ENCODE measurements at places on chromosomes 12 and 14.

GRCh38 chr12:115155665-115156645 is 472.0 kb upstream of the TBX3 start:
- no peak for DNase-seq

GRCh38 chr14:68908201-68908600 is 70.9 kb downstream of the ACTN1 start:
- no peak for DNase-seq

- DNase-seq = no peak
These were observed 12.9 kb downstream of the USP30 start for GRCh38 chr12:109065154-109065852.

DNA sequence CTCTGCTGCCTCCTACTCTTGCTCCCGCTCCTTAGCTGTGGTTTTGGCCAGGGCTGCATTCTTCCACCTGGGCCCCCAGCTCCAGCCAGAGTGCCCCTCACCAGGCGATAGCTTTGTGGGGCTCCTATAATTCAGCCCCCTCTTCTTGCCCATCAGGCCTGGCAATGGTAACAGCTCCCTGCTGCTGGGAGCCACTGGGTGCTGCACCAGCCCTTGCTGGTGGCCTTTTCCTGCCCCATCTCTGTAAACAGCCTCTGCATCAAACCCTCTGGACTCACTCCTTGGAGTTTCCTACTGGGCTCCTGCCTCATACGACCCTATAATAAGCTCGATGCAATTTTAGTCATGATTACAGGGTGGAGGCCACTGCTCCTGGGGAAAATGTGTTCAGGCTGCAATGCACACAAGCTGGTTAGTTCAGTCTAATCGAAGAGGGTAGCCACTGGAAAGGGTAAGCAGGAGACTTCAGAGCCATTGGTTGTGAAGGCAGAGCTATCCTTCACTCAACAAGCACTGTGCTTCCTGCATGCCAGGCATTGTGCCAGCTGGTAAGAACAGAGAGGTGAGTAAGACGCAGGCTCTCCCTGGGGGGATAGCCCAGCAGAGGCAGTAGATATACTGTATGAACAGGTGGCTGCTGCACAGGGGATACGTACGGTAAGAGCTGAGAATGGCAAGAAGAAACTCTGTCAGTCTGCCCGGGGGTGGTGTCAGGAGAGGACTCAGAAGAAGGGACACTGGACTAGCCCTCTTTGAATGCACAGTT is 24.7 kb downstream of the CLMN start:
- no peak for DNase-seq

- no peak for DNase-seq
These were observed 3.2 kb upstream of the SYNE3 start for GRCh38 chr14:95519699-95520098.

- DNase-seq = no peak
These were observed 354.3 kb downstream of the CEP128 start for GRCh38 chr14:80587096-80587724.

DNA sequence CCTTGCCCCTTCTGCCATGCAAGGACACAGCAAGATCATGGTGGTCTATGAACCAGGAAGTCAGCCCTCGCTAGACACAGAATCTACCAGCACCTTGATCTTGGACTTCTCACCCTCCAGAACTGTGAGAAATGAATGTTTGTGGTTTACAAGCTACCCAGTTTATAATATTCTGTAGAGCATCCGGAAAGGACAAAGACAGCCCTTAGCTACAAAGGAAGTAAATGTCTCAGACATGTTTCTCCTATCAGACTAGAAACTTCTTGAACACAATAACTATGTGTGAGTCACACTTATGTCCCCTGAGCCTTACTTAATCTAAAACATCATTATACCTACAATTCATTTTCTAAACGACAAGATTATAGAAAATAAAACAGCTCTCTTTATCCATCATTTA is 176.7 kb downstream of the KLHL28 start:
- DNase-seq = no peak

GRCh38 chr12:107475900-107476299 is 209.7 kb upstream of the PWP1 start:
- no peak for DNase-seq

DNA sequence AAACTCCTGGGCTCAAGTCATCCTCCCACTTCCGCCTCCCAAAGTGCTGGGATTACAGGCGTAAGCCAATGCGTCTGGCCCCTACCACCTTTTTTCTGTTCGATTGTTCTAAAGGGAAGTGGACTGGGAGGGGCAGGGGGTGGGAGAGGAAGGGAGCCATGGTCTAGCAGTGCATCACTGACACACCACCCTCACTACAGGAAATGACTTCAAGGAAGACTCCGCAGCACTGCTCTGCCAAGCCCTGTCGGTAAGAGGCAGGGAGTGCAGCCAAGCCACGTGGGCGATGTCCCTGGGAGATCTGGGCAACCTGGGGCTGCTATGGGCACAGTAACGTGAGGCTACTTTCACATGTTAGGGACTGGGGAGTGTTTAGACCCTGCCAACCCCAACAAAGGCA is 18.0 kb downstream of the LRRC74A start:
- no peak for DNase-seq

DNA sequence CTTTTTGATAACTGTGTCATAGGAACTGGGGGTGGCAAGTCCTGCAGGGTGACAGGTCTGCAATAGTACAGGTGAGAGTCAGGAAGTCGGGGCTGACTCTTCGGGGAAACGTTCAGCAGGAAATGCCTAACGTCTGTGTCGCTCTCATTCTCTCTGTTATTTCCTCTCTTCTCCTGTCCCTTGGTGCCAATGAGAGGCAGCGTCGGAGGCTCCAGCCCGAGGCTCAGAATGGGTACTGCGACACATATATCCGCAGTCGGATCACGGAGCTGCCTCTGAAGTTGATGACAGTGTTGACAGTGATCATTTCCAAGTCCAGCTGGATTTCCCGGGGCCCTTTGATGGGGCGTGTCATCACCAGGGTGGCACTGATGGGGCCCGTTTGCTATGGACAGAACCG is 2.7 kb upstream of the TC2N start:
- DNase-seq = no peak

DNA sequence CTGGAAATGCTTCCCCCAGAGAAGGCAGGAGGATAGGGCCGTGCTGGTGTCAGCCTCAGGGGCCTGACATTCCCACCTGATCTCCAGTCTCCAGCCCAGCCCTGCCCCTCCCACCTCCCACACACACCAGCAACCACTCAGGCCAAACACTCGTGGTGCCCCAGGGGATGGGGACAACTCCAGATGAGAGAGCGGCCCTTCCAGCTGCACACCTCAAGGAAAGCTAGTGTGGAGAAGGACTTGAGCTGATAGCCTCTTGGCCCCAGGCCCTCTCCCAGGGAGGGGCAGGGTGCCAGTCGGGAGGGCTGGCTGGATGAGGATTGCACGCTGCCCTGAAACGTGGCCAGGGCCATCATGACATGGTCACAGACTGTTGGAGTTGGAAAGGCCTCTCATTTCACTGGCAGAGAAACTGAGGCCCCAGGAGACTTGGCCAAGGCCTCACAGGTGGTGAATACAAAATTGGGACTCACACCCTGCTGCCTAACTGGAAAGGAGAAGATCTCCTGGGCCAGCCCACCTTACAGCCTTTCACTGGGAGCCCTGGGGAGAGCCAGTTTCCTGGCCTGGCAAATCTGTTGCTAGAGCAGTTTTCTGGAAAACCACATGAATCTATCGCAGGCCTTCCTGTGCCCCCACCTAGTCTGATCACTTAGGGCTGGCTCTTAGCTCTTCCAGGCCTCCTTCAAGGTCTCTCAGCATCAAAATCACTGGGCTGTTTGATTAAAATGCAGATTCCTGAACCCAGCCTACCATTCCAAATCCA is 52.1 kb downstream of the IRF2BPL start:
- DNase-seq = no peak

DNA sequence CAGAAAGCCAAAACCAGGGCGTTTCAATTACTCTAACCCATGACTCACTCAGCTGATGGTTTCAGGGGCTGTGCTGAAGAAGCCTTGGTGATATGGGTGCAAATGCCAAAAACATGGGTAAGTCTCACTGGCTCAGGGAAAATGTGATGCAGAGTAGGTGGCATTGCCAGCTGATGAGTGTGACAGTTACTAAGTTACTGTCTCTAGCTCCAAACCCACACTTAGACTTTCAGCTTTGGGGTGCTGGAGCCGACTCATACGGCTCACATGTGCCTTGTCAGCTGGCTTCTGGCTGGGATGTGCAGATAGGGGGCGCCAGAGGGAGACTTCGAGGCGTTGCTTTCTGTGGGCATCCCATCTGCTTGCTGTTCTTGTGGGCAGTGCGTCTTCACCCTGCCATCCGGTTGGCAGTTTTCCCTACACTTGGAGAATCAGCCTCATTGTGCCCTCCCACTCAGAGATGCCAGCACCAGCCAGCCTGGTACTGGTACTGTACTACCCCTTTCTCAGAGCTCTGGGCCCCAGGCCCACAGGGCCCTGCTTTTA is 11.1 kb upstream of the KRT7 start:
- DNase-seq = peak; percentile 66

GRCh38 chr12:82757656-82758055 is 71.0 kb downstream of the TMTC2 start:
- DNase-seq = no peak

GRCh38 chr14:57898837-57899572 is 33.1 kb upstream of the SLC35F4 start:
- no peak for DNase-seq

- DNase-seq = no peak
These were observed 25.0 kb upstream of the POLR3B start for GRCh38 chr12:106332536-106332935.

DNA sequence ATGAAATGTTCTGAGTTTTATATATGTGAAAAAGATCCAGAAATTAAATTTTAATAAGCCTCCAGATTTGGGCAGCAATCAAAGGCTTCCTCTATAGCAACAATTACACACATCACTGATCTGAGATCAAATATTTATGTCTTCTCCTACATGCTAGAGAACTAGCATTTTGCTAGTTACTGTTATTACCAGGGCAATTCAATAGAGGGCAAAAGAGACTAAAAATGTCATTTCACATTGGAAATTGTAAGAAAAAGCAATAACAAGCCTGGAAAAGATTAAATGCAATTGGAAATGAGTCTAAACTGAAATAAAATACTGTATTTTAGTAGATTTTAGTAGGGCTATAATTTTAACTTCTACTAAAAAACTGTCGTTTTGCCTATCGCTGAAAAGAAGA is 32.6 kb upstream of the ANO6 start:
- DNase-seq = no peak

GRCh38 chr12:56188131-56188777 is 1.0 kb downstream of the SMARCC2 start:
- no peak for DNase-seq

GRCh38 chr14:28300356-28300755 is 466.2 kb upstream of the FOXG1 start:
- no peak for DNase-seq

DNA sequence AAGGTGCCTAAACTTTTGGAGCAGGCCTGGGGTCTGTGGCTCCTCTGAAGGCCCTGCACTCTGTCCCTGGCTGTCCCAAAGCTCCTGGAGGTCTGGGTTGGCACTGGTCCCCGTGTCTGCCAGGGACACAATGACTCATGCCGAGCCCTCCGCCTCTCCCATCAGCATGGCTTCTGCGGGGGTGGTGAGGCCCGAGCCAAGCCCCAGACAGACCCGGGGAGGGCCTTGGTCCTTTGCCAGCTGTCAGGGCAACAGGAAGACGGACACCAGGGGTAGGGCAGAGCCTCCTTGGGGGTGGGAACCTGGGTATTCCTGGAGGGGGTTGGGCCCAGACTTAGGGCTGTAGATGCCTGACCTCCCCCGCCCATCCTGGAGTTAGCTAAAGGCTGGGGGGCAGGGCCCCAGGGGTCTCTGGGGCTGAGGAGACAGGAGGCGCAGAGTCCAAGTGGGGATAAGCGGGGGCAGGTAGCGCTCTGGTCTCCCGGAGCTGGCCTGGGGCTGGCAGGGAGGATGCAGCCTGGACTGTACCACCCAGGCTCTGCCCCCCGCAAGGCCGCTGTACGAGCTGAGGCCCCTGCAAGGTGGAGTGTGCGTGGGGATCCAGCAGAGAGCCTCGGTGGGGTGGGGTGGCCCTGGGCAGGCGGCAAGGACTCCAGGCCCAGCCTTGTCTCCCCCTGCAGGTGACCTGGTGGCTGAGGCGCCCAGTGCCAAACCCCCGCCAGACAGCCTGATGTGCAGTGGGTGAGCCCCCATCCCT is 16.4 kb upstream of the PUS1 start:
- DNase-seq = no peak

DNA sequence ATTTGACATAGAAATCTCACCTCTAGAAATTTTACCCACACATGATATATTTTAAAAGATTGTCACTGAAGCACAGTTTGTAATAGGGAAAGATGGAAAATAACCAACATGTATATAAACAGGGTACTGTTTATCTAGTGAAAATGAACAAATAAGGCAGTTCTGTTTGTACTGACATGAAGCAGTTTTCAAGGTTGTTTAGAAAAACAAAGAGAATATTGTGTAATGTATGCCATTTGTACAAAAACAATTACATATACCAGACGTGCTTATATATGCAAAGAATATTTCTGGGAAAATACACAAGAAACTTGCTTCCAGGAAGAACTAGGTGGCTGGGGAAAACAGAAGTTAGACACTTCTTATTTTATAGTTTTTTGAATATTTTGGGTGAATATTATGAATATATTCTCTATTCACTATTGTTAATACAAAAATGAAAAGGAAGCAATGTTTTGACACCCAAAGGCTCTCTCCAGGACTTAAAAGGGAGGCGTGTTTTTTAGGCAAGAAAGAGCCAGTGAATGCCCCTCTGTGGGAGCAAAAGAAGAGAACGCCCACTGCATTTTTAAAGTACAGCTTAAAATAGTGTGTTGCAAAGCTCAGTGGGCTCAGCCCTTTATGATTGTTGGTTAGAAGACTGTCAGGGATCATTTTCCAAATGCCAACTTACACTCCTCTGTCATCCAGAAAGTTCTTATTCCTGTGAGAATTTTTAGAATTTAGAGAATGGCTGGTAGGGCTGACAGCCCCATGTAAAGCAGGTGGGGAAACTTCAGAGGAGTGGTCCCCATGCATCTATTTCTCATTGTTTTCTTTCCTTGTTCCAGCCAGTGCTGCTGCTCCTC is 59.6 kb upstream of the FERMT2 start:
- DNase-seq = no peak

DNA sequence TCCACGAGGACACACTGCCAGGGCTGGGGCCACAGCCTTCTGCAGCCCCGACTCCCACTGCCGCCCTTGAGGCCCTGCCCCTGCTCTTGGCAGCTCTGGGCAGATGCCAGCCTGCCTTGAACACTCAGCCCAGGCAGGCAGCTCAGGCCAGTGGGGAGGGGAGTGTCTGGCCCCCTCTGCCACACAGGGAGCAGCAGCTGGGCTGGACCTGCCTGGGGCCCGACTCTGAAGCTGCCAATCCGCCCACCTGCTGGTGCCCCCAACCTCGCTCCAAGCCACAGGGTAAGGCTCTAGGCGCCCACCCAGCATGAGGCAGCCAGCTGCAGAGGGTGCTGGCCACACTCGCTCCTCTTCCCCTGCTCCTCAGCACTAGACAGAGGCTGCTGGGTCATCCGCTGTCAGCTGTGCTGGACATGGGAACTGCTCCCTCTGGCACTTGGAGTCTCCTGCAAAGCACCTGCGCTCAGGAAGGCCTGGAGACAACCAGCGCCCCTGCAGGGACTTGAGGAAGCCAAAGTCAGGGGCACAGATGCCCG is 24.6 kb upstream of the NUDT14 start:
- no peak for DNase-seq

- DNase-seq = peak; percentile 63
These were observed 672 bp downstream of the RDH11 start for GRCh38 chr14:67694791-67695393.

- no peak for DNase-seq
These were observed 8.7 kb downstream of the MARK3 start for GRCh38 chr14:103393676-103394626.
